Thoracic aorta (tissue), 2 donors: ENCODE measurements at places on chromosomes 1 and 21.

DNA sequence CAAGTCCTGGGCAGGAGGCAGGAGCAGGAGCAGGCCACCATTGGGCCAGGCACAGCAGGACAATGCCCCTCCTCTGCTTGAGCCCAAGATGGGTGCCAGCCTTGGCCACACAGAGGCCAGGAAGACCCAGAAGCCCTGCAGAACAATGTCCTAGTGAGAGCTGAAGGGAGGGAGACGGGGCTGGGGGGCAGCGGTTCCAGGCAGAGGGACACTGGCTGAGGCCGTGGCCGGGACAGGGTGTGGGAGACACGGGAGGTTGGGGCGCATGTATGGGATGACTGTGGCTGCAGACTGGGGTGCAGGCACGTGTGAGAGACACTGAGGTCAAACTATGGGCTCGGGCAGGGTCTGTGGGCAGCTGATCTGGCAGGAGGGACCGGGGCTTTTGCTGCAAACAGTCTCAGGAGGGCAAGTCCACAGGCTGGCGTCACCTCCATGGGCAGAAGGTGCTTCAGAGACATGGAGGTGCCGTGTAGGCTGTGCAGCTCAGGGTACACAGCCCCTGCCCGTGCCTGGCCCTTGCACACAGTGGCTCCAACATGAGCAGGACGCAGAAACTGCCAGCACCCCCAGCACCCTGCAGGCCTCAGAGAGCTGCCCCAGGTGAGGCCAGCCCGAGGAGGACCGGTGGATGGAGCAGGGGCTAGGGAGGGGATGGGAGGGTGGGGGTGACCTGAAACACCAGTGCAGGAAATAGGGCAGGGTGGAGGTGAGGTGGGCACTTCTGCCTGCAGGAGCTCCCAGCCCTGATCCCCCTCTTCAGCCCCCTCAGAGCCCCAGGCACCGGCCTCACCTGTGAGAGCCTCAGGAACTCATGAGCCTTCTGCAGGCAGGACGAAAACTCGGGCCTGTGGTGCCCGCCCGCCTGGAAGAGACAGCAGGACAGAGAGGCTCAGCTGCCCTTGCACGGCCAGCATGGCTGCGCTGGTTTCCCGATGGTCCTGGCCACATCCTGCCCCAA lies 19.5 kb downstream of the LSS start:
- DNase-seq: no peak

DNA sequence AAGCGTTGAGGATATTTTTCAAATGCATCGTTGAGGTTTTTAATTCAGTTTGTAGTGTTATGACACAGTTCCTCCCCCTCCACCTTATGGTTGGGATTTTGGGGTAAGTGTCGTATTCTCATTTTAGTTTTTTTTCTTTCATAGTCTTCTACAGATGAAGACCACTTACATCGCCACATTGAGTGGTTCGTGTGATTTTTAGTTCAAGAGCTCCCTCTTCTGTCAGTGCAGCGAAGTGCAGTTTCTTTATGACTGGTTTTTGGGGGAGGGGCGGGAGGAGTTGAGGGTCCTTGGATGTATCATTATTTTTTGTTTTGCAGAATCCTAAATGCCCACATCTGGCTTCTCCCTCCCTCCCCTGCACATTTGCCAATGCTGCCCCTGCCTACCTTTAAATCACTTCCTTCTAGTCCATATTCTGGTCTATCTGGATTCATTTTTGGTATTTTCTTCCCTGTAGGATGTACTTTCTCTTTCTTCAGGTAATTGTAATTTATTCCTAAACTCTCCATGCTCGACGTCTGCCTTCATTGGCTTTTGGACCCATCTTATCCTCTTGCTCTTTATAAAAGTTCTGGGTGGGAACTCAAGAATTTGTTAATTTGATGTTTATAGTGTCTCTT lies 433.1 kb downstream of the CAMTA1 start:
- no peak for DNase-seq

- no peak for DNase-seq
Observed at GRCh38 chr1:147077936-147078605, 94.2 kb downstream of the PRKAB2 start.

DNA sequence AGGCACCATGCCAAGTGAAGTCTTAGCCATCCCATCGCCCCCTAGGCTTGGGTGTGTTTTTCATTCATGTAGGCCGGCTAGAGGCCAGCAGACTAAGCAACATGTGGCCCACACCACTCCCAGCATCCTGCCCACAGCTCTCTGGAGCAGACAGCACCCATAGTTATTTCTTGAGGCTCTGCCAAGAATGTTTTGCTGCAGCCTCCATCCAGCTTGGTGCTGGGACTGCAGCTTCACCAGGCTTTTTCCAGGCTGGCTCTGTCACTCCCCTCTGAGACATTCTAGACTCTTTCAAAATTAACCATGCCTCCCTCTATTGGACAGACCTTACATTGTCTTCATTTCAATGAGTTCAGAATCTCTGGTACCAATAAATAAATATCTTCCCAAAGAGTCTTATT lies 104.2 kb downstream of the DUSP10 start:
- no peak for DNase-seq

GRCh38 chr1:106749491-106749890 lies 307.0 kb upstream of the PRMT6 start:
- DNase-seq: no peak

- DNase-seq: no peak
Observed at GRCh38 chr1:217431395-217431794, 199.5 kb downstream of the GPATCH2 start.

DNA sequence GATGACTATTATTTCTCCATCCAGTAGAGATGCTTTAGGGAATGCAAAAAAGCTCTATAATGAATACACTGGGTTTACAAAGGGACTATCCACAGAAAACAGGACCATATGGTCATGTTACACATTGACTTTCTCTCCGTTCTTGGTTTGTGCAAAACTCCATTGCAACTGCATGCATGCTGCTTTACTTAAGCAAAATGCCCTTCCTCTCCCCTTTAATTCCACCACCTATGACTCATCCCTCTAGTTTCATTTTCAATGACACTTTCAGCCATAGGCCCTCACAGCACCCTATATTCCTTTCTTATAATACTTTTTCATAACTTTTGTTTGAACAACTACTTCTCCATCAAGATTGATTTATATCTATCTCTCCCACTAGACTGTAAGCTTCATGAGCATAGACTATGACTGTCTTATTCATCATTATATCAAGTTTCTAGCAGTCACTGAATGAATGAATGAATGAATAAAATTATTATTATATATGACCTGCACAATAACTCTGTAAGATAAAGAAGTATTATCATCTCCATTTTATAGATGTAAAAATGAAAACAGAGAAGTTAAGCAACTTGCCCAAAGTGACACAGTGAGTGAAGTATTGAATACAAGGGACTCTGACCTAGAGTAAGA lies 248.9 kb downstream of the PLPP3 start:
- DNase-seq: no peak

- no peak for DNase-seq
Observed at GRCh38 chr1:193156117-193156821, 30.1 kb downstream of the B3GALT2 start.

GRCh38 chr1:180254854-180255253 lies 24.8 kb downstream of the LHX4 start:
- DNase-seq: no peak

- DNase-seq: no peak
Observed at GRCh38 chr1:59427784-59428183, 130.9 kb downstream of the FGGY start.

GRCh38 chr1:1298861-1299685 lies 8.7 kb downstream of the ACAP3 start:
- no peak for DNase-seq

- DNase-seq: no peak
Observed at GRCh38 chr1:11441211-11441952, 37.6 kb upstream of the DISP3 start.

DNA sequence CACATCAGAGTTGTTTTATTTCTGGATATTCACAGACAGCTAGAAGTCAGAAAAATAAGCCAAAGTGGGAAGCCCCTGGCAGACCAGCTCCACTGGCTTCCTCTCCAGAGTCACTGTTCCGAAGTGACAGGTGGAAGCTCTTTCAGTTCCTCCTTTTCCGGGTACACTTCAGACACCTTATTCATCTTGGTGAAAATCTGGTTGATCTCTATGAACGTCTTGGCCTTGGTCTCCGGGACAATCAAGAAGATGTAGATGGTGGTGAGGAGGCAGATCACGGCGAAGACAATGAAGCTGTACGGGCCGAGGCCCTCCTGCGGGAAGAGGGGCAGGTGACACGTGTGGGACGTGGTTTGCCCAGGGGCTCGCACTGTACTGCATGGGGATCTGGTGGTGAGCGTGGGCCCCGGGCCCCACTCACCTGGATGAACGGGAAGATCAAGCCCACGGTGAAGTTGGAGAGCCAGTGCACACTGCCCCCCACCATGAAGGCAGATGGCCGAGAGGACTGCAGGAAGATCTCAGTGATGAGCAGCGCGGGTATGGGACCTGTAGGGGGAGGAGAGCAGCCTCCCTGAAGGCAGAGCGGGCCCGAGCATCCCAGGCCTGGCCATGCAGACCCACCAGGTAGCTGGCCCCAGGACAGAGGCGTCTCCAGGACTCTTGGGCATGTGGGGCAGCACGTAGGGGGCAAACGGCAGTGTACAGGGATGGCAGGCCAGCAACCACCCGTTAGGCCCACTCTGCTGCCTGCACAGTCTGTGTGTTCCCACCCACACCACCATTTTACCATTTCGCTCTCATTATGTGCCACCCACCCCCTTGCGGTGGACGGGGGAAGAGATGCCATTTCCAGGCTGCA lies 11.5 kb upstream of the SLC2A7 start:
- no peak for DNase-seq

DNA sequence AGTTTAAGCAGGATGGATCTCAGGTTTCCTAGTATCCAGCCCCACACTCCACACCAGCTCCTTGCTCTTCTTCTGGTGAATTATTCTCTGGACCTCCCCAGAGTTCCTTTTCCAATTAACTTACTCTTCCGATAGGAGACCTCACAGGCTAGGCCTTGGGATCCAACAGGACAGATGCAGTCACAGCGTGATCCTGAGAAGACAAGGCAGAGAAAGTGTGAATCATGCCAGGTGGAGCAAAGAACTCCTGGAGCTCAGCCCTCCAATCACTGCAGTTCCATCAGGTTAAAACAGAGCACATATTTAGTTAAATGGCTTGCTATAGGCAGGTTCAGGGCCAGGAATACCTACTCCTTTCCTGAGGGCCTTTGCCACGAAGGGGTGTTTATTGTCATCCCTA lies 34.1 kb downstream of the C8B start:
- no peak for DNase-seq

DNA sequence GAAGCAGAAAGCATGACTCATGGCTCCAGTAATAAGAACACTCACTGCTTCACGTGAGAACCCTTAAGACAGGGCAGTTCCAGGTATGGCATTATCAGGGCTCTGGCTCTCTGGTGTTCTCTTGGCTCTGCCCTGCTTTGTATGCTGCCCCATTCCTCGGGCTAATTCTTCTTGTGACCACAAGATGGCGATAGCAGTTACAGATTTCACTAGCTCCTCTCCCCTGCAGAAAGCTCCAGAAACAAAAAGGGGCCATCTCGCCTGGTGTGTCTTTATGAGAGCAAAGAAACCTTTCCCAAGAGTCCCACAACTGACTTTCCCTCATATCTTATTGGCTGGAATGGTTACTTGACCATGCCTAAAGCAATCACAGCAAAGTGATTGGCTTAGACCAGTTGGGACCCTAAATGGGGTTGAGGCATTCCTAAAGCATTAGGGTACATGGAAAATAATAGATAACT lies 60.1 kb downstream of the F3 start:
- DNase-seq: no peak

GRCh38 chr1:217078959-217079358 lies 355.7 kb upstream of the ESRRG start:
- DNase-seq: no peak

GRCh38 chr1:158105352-158106095 lies 75.2 kb upstream of the CD1D start:
- DNase-seq: no peak

- DNase-seq: no peak
Observed at GRCh38 chr1:201562257-201562656, 23.3 kb downstream of the NAV1 start.

GRCh38 chr21:37364722-37365121 lies 1.9 kb upstream of the DYRK1A start:
- no peak for DNase-seq

- no peak for DNase-seq
Observed at GRCh38 chr1:13703128-13703513, 3.1 kb downstream of the PRDM2 start.

GRCh38 chr1:193629875-193630274 lies 443.5 kb upstream of the B3GALT2 start:
- DNase-seq: no peak

GRCh38 chr1:28510273-28510969 lies 4.6 kb downstream of the RCC1 start:
- no peak for DNase-seq
